ENCODE measurements at places on chromosomes 1 and 21. TPM values are rescaled to one million over a fixed set of nuclear protein-coding genes. Genes with fewer than 3 reads are reported as not detected.

- H3K36me3 ChIP-seq = no peaks in the 10 kb centered on the region
- DNase-seq = no peak
- peaks cover 18% of the 10 kb centered on the region for H3K4me1 ChIP-seq
Measured at GRCh38 chr1:6260961-6261614, at the start of gene GPR153. Gene GPR153 (minus strand): TSS chr1:6261098. CDS start chr1:6254905, 6,193 bp downstream.

DNA sequence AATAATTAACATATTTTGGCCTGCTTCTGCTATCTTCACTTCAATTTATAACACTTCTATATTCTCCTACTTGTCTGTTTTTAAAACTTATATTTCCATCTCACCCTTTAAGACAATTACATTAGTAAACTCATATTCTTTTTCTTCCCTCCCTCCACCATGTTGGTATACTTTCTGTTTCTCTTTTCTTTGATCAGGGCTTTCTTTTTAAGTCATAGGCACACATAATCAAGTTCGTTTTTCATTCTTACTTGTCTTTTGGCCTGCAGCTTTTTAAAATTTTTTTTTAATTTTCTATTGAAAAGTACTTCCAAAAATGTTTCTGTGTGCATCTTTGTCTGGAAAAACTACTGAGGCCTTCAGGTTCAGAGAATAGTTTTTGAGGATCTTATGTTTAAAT lies 2.3 kb downstream of the PYHIN1 start:
- DNase-seq = no peak
- no peaks in the 10 kb centered on the region for H3K4me1 ChIP-seq
- no peaks in the 10 kb centered on the region for H3K36me3 ChIP-seq

GRCh38 chr1:246782120-246782900 lies 58.1 kb downstream of the SCCPDH start:
- H3K36me3 ChIP-seq = no peaks in the 10 kb centered on the region
- H3K27me3 ChIP-seq = no peaks in the 10 kb centered on the region
- peaks cover 6% of the 10 kb centered on the region for H3K4me1 ChIP-seq
- no peak for DNase-seq

- H3K27me3 ChIP-seq = no peaks in the 10 kb centered on the region
- no peaks in the 10 kb centered on the region for H3K36me3 ChIP-seq
- no peaks in the 10 kb centered on the region for H3K4me1 ChIP-seq
- no peak overlapping the region for H3K4me3 ChIP-seq
Measured at GRCh38 chr1:218671573-218671972, 326.4 kb downstream of the TGFB2 start.

GRCh38 chr1:25430967-25431881 lies 527 bp downstream of the MACO1 start:
- peak overlapping the region; percentile 95 for H3K27ac ChIP-seq
- peak overlapping the region; percentile 80 for H3K4me3 ChIP-seq
- no peaks in the 10 kb centered on the region for H3K36me3 ChIP-seq
- H3K27me3 ChIP-seq = no peaks in the 10 kb centered on the region
- peak; percentile 42 for DNase-seq

- no peak overlapping the region for H3K27ac ChIP-seq
- H3K36me3 ChIP-seq = no peaks in the 10 kb centered on the region
- no peak for DNase-seq
- H3K4me3 ChIP-seq = no peak overlapping the region
Measured at GRCh38 chr1:186750257-186750656, 70.0 kb upstream of the PTGS2 start.

- DNase-seq = no peak
- no peaks in the 10 kb centered on the region for H3K36me3 ChIP-seq
- no peaks in the 10 kb centered on the region for H3K27me3 ChIP-seq
- H3K4me1 ChIP-seq = peaks cover 32% of the 10 kb centered on the region
Measured at GRCh38 chr1:147547065-147547464, 5.8 kb downstream of the BCL9 start.

DNA sequence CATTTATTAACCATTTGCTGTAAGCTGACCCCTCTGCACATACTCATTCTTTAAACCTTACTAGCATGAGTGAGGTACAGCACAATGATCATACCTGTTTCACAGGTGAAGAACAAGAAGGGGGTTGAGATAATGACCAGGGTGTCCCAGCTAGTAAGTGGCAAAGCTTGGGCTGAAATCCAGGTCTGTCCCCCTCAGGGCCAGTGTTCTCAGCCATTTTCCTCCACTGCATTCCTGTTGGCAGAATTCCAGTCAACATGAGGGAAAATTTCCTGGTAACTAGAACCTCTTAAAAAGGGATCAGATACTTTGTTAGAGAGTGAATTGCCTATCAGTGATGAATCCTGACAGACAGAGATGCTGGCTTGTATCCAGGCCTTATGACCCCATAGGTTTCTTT lies 48.1 kb downstream of the SPATA46 start:
- no peaks in the 10 kb centered on the region for H3K36me3 ChIP-seq
- no peak for DNase-seq
- no peaks in the 10 kb centered on the region for H3K4me1 ChIP-seq
- no peaks in the 10 kb centered on the region for H3K27me3 ChIP-seq
- no peak overlapping the region for H3K4me3 ChIP-seq

DNA sequence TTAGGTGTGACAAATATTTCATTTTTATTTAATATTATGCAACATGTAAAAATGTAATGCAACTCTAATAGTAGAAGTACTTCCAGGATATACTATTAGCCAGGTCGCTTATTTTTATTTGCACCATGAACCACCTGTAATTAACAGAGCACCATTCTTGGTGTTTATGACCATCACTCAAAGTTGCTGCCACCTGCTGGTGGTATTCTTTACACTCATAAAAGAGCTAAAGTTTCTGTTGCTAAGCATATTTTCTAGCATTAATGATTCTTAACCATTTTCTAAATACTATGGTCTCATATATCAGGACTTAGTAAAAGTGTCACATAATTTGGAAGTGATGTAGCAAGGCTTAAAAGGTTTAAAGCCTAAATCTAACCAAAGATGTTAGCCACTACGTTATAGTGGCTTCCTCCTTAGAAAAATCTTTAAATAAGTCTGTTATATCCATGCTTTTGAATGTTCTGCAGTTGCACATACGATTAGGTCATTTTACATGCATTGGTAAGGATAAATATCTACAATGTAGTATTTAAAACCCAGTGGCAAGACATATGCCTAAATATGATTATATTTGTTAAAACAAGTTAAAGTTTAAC lies 244.5 kb downstream of the NEGR1 start:
- peak; percentile 66 for DNase-seq
- no peaks in the 10 kb centered on the region for H3K27me3 ChIP-seq
- no peak overlapping the region for H3K4me3 ChIP-seq

- H3K4me1 ChIP-seq = peaks cover 36% of the 10 kb centered on the region
- H3K27ac ChIP-seq = no peak overlapping the region
- no peak overlapping the region for H3K4me3 ChIP-seq
- no peaks in the 10 kb centered on the region for H3K27me3 ChIP-seq
Measured at GRCh38 chr1:175801979-175802378, 58.6 kb upstream of the TNR start.

GRCh38 chr21:14259747-14260146 lies 43.8 kb downstream of the RBM11 start:
- H3K27ac ChIP-seq = no peak overlapping the region
- no peaks in the 10 kb centered on the region for H3K4me1 ChIP-seq
- no peak for DNase-seq
- H3K36me3 ChIP-seq = no peaks in the 10 kb centered on the region

- no peaks in the 10 kb centered on the region for H3K27me3 ChIP-seq
- H3K4me3 ChIP-seq = no peak overlapping the region
- H3K27ac ChIP-seq = no peak overlapping the region
Measured at GRCh38 chr1:109762039-109762585, 1.6 kb downstream of the EPS8L3 start.

- peaks cover 17% of the 10 kb centered on the region for H3K4me1 ChIP-seq
- H3K36me3 ChIP-seq = no peaks in the 10 kb centered on the region
- H3K27ac ChIP-seq = peak overlapping the region; percentile 84
- H3K4me3 ChIP-seq = no peak overlapping the region
Measured at GRCh38 chr1:21022279-21023040, 154.2 kb downstream of the EIF4G3 start.

GRCh38 chr1:203580733-203581132 lies 45.9 kb upstream of the ATP2B4 start:
- no peak overlapping the region for H3K4me3 ChIP-seq
- no peaks in the 10 kb centered on the region for H3K4me1 ChIP-seq
- no peaks in the 10 kb centered on the region for H3K27me3 ChIP-seq

GRCh38 chr1:12380326-12381249 lies 150.8 kb downstream of the VPS13D start:
- peaks cover 7% of the 10 kb centered on the region for H3K36me3 ChIP-seq
- H3K4me1 ChIP-seq = peaks cover 41% of the 10 kb centered on the region
- no peak overlapping the region for H3K4me3 ChIP-seq

GRCh38 chr1:40621821-40622450 lies 43.5 kb downstream of the RIMS3 start:
- H3K4me3 ChIP-seq = no peak overlapping the region
- H3K27me3 ChIP-seq = no peaks in the 10 kb centered on the region
- peaks cover 10% of the 10 kb centered on the region for H3K4me1 ChIP-seq

- peaks cover 57% of the 10 kb centered on the region for H3K4me1 ChIP-seq
- H3K36me3 ChIP-seq = no peaks in the 10 kb centered on the region
- peak overlapping the region; percentile 82 for H3K27ac ChIP-seq
- peak; percentile 97 for DNase-seq
- no peak overlapping the region for H3K4me3 ChIP-seq
Measured at GRCh38 chr21:39385299-39386145, 36.6 kb upstream of the HMGN1 start.

DNA sequence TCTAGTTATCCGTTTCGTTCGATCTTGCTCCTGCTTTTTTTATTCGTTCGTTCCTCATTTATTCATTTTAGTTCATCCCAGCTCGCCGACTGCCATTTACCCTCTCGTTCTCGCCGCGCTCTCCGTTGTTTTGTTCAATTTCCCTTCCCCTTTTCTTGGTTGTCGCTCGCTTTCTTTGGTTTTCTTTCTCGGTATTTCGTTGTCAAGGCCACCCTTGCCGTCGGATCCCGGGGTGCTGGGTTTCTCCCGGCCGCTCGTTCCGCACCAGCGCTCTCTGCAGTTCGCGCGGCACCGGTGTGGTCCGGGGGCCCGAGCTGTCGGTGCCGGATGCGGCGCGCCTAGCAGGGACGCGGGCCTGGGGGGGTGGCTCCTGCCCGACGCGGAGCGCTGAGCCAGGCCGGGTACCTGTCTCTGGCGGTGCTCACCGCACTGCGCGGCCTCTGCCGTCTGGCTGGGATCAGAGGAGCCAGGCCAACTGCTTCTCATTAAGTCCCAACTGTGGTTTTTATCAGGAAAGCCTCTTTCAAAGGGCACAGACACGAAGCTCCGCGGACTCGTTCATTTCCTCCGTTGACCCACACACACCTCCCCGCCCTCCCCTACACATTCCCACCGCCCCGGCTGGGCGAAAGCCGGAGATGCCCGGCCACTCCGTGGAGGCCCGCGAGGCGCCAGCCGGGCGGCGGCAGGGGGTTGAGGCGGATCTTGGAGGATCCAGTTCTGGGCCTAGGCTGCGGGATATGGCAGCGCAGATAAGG lies 1.6 kb downstream of the ALX3 start:
- H3K27ac ChIP-seq = no peak overlapping the region
- H3K36me3 ChIP-seq = no peaks in the 10 kb centered on the region
- H3K4me1 ChIP-seq = peaks cover 17% of the 10 kb centered on the region
- peaks cover 43% of the 10 kb centered on the region for H3K27me3 ChIP-seq
- H3K4me3 ChIP-seq = no peak overlapping the region
- no peak for DNase-seq

- no peak overlapping the region for H3K27ac ChIP-seq
- no peak overlapping the region for H3K4me3 ChIP-seq
- H3K36me3 ChIP-seq = no peaks in the 10 kb centered on the region
- H3K27me3 ChIP-seq = no peaks in the 10 kb centered on the region
- H3K4me1 ChIP-seq = peaks cover 9% of the 10 kb centered on the region
Measured at GRCh38 chr21:43907751-43908150, 42.7 kb downstream of the AGPAT3 start.

DNA sequence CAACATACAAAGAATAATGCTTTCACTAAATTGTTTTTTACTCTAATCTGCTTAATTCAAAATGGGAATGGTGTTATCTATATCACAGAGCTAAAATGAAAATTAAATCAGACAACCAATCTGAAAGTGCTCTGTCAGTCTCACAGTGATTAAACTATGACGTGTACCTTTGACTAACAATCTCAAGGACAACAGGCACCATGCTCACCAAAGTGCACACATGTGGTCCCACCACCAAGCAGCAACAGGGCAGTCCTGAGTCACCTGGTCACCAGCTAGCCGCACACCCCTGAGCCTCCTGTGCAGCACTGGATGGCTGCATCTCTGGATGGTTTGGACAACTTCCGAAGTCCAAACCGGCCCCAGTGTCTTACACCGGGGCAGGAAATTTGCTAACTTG lies 54.5 kb upstream of the NADK start:
- H3K27ac ChIP-seq = no peak overlapping the region
- H3K27me3 ChIP-seq = no peaks in the 10 kb centered on the region
- H3K4me3 ChIP-seq = no peak overlapping the region
- peaks cover 17% of the 10 kb centered on the region for H3K4me1 ChIP-seq
- no peaks in the 10 kb centered on the region for H3K36me3 ChIP-seq
- DNase-seq = peak; percentile 50

DNA sequence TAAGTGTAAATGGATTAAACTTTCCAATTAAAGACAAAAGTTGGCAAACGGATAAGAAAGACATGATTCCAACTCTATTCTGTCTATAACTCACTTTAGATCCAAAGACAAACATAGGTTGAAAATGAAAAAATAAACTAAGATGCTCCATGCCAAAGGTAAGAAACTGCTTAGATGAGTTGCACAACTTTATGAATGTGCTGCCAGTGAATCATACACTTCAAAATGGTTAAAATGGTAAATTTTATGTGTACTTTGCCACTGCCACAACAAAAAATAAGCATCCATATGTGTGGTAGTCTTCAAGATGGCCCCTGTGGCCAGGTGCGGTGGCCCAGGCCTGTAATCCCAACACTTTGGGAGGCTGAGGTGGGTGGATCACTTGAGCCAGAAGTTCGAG lies 45.0 kb downstream of the NSL1 start:
- peaks cover 3% of the 10 kb centered on the region for H3K4me1 ChIP-seq
- DNase-seq = no peak
- H3K4me3 ChIP-seq = no peak overlapping the region
- H3K36me3 ChIP-seq = no peaks in the 10 kb centered on the region

TMEM125 gene
- total RNA-seq = 45.8 TPM

FAM72B gene
- total RNA-seq = not detected

FAM163A gene
- not detected for total RNA-seq

LAX1 gene
- total RNA-seq = under 0.01 TPM

IFFO2 gene
- total RNA-seq = 219 TPM

NR0B2 gene
- total RNA-seq = 19.8 TPM

LYPD8 gene
- not detected for total RNA-seq

CFHR3 gene
- not detected for total RNA-seq

TNFRSF4 gene
- 2.6 TPM for total RNA-seq

BARHL2 gene
- not detected for total RNA-seq

DARS2 gene
- total RNA-seq = 7.5 TPM

SPRR2G gene
- not detected for total RNA-seq

BCAN gene
- total RNA-seq = 0.26 TPM

C1orf87 gene
- total RNA-seq = not detected

RGS13 gene
- 4.9 TPM for total RNA-seq

Data from body of pancreas (tissue), 4 donors.